ENCODE measurements at places on chromosomes 13 and 19.

GRCh38 chr13:41500511-41500910, 43.2 kb downstream of the RGCC start:
- peak; percentile 34 for DNase-seq

DNA sequence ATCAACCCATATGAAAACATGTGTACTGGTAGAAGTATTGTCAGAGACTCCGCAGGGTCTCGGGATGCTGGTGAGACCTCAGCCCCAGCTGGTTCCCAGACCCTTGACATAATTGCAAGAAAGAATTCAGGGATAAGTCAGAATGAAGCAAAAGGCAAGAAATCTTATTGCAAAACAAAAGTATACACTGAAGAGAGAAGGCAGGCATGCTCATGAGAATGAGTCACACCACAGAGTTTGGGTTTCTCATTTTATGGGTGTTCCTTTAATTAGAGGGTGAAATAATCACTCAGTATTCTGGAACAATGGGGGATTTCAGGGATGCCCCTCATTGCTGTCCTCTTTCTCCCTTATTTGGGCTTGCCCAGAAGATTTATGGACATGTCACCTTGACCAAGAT, 1423.8 kb upstream of the MIR17HG start:
- peak; percentile 58 for DNase-seq

DNA sequence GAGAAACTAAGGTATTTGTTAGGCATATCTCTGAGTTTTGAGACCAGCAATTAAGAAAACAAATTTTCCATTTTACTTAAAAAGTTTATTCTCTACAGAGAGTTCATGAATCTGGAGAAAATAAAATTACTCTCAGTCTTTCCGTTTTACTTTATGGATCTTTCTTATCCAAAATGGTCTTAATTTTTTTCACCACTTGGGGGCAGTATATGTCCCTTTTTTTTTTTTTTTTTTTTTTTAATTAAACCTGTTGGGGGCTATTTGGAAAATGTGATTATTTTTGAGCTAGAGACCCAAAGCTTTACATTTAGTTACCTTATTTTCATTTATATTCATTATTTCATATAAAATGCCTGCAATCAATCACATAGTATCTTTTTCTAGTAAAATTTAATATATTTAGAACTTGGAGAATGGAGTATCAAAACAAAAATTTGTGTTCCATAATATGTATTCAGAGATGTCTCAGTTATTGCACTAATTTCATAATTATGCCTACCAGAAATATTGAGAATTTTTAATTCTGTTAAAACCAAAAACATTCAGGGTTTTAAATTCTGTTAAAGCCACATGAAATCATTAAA, 27.1 kb downstream of the PIBF1 start:
- DNase-seq, result peak; percentile 19

GRCh38 chr13:92510416-92510815, 716.2 kb upstream of the GPC6 start:
- DNase-seq, result no peak

GRCh38 chr13:77810878-77811277, 107.8 kb downstream of the EDNRB start:
- no peak for DNase-seq

DNA sequence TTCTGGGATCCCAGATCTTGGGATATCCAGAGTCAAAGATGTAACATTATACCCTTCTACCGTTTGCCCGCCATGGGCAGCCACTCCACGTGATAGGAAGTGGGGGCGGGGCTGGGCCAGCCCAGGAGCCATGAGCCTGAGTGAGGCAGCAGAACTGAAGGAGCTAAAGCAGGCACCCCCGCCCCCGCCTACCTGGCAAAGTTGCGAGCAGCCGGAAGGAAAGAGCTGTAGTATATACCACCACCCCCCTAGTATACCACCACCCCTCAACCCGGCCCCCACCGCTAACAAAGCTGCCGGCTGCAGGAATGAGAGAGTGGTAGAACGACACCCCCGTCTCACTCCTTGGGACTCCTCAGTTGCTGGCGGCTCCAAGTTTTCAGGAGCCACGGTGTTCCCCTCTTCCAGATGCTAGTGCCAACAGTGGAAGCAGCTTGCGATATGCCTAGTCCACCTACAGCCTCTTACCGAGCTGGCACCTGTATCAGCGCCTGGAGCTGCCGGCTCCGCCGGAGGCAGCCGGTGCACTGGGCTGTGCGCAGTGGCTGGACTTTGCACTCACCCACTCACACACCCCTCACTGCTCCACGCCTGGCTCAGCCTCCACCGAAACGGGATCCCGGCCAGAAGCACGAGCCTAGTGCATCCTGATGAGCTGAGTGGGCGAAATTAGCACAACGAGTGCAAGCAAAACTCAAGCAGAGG, 230.7 kb upstream of the PRR20A start:
- DNase-seq, result no peak

DNA sequence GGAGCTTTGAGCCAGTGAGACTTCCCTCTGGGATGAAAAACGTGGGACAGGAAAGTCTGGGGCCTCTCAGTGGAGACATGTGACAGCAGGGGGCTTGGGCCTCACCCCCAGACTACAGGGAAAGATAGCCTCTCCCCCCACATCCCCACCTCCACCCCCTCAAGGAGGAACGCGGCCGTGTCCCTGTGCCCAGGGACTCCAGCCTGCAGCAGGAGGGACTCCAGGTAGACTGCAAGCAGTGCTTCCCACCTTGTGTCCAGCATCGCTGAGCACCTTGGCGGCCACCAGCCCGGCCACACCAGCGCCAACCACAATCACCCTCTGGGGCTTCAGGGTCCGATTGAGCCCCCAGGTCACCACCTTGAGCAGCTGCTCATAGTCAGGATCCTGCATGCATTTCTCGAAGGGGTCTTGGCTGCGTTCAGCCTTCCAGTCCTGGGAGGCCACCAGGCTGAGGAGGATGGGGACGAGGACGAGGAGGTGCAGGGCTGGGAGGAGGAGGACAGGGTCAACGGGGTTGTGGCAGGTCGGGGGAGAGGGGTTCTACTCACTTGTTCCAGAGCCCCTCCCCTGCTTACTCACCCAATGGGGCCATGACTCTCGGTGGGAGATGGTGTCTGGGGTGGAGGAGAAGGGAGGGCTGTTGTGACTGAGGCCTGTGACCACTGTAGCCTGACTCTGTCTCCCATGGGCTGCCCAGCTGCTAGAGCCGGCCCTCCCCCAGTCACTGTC, 955 bp downstream of the IL4I1 start:
- no peak for DNase-seq

GRCh38 chr19:47305309-47305751, 4.3 kb upstream of the C5AR1 start:
- DNase-seq, result peak; percentile 73

DNA sequence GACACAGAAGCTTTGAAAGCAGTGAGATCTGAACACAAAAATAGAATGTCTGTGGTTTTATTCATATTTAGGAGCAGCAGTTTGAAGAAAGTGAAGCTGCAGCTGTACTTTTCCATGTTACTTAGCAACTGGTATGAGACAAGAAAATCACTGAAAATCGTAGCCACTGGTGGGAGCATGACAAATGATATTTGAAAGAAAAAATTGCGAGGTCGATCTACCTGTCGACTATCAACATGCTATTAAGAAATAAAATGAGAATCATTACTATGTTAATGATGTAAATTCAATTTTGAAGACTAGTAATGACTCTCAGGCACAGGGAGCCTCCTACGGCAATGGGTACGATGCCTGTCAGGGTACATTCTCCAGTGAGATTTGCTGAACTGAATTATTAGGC, 436.4 kb downstream of the SLITRK5 start:
- DNase-seq, result no peak

DNA sequence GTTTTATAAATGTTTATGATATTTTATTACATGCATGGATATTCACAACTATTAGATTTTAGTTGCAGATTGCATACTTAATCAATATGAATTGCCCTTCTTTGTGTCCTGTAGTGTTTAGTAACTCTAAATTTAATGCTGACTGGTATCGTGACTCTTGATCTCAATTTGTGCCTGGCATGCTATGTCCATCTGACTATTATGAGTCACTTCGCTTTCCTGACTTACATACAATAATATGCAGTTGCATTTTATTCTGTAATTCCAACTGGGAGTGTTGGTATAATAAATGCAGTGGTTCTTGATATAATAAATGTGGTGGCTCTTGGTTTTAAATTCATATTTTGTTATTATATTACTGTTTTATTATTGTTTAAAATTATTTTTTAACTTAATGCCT, 277.5 kb downstream of the LIG4 start:
- no peak for DNase-seq

- DNase-seq, result no peak
Measured at GRCh38 chr19:43662487-43662886, 7.5 kb downstream of the PLAUR start.

GRCh38 chr13:28530729-28531076, 35.8 kb upstream of the FLT1 start:
- peak; percentile 15 for DNase-seq

- DNase-seq, result no peak
Measured at GRCh38 chr19:58261968-58262921, 16.5 kb upstream of the ZNF8 start.

DNA sequence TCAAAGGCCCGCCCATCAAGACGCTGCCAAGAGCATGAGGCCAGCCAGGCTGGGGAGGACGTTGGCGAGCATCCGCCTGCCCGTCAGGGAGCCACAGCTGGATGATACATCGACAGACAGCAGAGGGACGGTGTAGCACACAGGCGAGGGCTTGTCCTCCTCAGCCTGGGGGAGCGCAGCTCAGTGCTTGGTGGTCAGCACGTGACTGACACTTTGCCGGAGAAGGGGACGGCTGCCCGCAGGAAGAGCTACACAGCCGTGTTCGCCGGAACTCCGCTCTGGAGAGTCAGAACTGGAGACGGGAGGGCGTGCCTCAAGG, 34.1 kb downstream of the CSNK1G2 start:
- no peak for DNase-seq

DNA sequence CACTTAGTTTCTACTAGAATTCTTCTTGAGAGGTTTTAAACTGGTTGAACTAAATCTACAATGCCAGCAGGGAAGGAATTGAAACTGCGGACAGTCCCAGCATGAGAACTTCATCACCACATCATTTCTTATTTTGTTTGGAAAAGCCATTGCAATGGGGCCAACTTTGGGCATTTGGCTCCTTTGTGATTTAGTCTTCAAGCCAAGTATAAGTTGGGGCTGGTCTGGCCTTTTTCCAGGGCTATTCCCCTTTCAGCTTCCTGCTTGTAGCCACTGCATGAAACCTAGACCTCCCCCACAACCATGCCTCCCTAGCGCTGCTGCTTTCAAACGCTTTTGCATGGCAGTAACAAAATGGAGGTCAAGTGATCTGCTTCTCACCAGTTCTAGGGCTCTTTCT, 142.3 kb downstream of the RGCC start:
- DNase-seq, result no peak

- no peak for DNase-seq
Measured at GRCh38 chr13:49353908-49354307, 90.0 kb downstream of the CAB39L start.

- DNase-seq, result no peak
Measured at GRCh38 chr13:68051910-68052309, 821.8 kb upstream of the PCDH9 start.

DNA sequence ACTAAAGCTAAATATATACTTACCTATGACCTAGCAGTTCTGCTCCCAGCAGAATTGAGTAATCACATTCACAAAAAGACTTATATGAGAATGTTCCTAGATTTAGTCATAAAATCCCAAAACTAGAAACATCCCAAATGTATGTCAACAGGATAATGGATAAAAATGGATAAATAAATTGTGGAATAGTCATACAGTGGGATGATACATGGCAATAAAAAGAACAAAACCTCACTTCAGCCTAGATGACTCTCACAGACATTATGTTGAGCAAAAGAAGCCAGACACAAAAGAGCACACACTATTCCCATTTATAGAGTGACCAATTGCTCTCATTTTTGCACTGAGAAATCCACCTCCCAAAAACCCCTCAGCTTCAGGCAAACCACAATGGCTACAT, 352.4 kb upstream of the HTR2A start:
- DNase-seq, result no peak

DNA sequence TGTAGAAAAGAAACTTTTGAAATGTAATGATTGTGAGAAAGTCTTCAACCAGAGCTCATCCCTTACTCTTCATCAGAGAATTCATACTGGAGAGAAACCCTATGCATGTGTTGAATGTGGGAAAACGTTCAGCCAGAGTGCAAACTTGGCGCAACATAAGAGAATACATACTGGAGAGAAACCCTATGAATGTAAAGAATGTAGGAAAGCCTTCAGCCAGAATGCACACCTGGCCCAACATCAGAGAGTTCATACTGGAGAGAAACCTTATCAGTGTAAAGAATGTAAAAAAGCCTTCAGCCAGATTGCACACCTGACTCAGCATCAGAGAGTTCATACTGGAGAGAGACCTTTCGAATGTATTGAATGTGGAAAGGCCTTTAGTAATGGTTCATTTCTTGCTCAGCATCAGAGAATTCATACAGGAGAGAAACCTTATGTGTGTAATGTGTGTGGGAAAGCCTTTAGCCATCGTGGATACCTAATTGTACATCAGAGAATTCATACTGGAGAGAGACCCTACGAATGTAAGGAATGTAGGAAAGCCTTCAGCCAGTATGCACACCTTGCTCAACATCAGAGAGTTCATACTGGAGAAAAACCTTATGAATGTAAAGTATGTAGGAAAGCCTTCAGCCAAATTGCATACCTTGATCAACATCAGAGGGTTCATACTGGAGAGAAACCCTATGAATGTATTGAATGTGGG, 19.3 kb downstream of the ZNF583 start:
- DNase-seq, result no peak

GRCh38 chr13:42036711-42037110, 11.7 kb upstream of the DGKH start:
- no peak for DNase-seq
